HL-60 (cell line): ENCODE measurements at places on chromosomes 13 and 19.

GRCh38 chr19:49856574-49857021, 5.6 kb downstream of the PTOV1 start:
- no peak for DNase-seq

DNA sequence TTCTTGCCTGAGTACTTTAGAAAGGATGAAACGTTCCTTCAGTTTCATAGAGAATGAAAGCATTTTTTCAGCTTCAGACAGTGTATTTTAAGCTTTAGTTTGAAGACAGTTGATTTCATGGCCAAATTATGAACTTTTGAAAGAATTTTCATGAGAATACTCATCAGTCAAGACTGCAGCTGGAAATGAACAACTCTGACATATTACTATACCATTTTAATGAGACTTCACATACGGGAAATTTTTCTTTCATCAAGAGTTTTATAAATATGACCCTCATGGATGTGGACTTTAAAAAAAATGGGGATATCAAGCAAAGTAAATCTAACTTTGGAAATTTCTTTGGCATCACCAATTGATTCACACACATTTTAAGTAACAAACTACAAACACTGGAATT, 6.4 kb downstream of the LATS2 start:
- no peak for DNase-seq

DNA sequence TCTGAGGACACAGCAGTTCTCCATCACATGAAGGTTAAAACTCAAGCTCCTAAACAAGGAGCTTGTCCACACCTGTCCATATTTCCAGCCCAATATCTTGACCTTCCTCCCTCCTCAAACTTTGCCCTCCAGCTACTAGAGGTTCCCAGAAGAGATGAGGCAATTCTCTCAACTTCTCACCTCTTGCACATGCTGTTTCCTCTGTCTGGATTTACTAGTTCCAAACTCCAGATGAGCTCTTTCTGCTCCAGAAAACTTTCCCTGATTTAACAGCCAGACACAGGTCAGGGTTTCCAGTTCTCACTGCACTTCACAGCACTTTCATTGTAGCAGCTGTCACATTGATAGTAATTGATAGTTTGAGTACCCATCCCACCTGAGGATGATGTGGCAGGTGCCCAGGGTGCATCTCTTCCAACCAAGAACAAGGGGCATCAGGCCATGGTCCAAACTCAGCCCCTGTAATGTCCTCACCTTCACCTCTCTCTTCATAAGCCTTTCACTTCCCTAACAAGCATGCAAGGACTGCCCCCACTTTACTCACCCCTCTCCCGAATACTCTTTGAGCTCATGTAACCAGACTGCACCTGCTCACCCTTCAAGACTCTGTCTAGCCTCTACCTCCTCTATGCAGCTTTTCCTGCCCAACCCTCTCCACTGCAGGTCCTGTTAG, 3.0 kb upstream of the WDFY2 start:
- no peak for DNase-seq

DNA sequence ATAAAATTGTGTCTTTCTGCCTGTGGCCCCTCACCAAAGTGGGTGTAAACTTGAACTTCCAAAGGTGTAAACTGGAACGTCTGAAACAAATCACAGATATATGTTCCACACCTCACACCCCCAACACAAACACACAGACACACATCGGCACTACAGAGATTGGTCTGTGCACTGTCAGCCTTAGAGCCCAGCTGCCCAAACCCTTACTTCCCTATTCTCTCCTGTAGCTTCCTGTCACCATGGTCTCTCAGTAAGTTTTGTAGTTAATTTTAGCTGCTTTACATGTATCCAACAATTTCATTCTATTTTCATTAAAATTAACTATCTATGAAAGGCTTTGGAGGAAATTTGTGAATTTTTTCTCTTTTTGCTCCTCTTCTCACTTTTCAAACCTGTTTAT, 5.4 kb downstream of the TM9SF2 start:
- DNase-seq, result no peak

GRCh38 chr13:98405107-98405571, 171.8 kb downstream of the STK24 start:
- DNase-seq, result no peak

DNA sequence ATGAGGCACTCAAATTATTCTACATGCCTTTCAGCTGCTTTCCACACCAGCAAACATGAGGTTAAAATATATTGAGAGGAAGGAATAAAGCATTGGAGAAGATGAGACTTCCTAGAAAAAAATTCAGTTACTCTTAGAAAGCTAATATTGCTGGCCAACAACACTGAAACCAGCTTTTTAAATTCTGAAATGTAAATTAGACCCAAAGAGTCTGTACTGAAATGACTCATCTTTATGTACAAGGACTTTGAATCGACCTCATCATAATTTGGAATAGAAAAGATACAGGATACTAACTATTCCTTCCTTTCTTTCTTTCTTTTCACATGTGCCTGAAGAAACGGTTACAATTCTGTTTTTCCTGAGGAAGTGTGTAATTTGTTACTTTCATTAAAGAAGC, 6.5 kb upstream of the HSPH1 start:
- no peak for DNase-seq

DNA sequence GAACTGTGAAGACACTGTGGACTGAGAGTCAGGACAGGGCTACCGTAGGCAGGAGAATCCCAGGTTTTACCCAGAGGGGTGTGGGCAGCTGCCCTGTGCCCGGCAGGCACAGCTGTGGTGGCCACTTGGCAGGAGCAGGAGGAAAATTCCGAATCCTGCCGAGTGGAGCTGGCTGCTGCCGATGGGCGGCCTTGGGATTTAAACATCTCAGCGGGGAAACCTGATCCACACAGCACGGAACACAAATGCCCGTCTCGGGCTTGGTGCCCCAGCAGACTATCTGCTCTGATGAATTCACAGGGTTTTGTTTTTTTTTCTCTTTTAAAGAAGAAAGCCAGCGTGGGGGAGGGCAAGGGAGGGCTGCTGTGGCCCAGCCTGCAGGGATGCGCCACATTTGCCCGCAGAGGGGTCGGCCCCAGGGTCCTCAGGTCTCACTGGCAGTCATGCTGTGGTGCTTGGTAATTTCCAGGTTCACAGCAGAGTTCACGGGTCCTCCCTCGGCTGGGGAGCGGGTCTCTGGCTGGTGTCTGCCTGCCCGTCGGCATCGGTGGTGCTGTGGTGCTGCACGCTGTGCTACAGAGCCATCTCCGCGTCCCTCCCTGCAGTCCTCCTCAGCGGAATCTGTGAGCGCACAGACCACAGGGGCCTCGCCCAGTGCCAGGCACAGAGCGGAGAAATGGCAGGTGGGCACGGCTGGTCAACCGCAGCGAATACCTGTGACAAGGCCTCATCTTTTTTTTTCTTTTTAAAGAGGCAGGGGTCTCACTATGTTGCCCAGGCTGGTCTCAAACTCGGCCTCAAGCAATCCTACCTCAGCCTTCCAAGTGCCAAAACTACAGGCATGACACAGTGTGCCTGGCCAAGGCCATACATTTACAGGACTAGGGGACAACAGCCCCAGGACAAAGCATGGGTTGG, 28.1 kb downstream of the MPND start:
- no peak for DNase-seq

- DNase-seq, result no peak
Observed at GRCh38 chr19:15508035-15508710, at the start of gene CYP4F22. Gene CYP4F22, plus strand, starts transcription at chr19:15508525. Its CDS starts 16,812 bp downstream, at chr19:15525337.

- DNase-seq, result no peak
Observed at GRCh38 chr19:46131485-46132143, 7.1 kb upstream of the IGFL3 start.

- DNase-seq, result no peak
Observed at GRCh38 chr13:103134271-103134670, 68.1 kb upstream of the SLC10A2 start.
